IPS DF 6.9 (cell line): ENCODE measurements at places on chromosomes 11 and 22.
A peak's percentile ranks its signal among the peaks of the same experiment; 100 is the strongest.

GRCh38 chr22:23754980-23755636 is 883 bp upstream of the VPREB3 start:
- H3K27ac ChIP-seq, result no peak overlapping the region
- H3K36me3 ChIP-seq, result no peaks in the 10 kb centered on the region
- H3K4me1 ChIP-seq, result no peaks in the 10 kb centered on the region
- no peaks in the 10 kb centered on the region for H3K27me3 ChIP-seq
- no peak overlapping the region for H3K4me3 ChIP-seq
- no peak for DNase-seq

GRCh38 chr11:14445542-14446530 is 53.8 kb downstream of the COPB1 start:
- H3K4me3 ChIP-seq, result no peak overlapping the region
- no peaks in the 10 kb centered on the region for H3K36me3 ChIP-seq
- no peak for DNase-seq
- no peak overlapping the region for H3K27ac ChIP-seq
- H3K27me3 ChIP-seq, result no peaks in the 10 kb centered on the region
- no peaks in the 10 kb centered on the region for H3K4me1 ChIP-seq

DNA sequence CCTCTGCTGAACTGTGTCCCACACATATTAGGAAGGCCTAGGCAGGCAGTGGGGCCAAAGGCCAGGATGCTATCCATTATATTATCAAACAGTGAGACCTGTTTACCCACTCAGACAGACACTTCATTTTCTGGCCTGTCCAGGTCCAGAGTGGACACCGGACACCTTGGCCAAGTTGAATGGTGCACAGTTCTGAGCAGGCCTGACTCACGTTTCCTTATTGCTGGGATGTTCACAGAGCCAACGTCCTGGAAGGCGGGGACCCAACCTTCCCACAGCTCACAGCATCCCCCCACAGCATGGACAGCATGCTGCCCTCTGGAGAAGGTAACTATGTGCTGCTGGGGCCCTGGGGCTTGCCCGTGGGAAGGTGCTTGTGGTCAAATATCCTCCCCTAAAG is 86.6 kb downstream of the BTBD10 start:
- no peaks in the 10 kb centered on the region for H3K36me3 ChIP-seq
- no peaks in the 10 kb centered on the region for H3K27me3 ChIP-seq
- no peak overlapping the region for H3K27ac ChIP-seq

- H3K27ac ChIP-seq, result no peak overlapping the region
- H3K4me1 ChIP-seq, result no peaks in the 10 kb centered on the region
- no peaks in the 10 kb centered on the region; the same call in 1 of the 2 replicates for H3K27me3 ChIP-seq
- no peak overlapping the region for H3K4me3 ChIP-seq
- DNase-seq, result no peak
Measured at GRCh38 chr11:128917144-128917724, 25.4 kb downstream of the TP53AIP1 start.

- DNase-seq, result no peak
- H3K27me3 ChIP-seq, result no peaks in the 10 kb centered on the region
- no peaks in the 10 kb centered on the region; the same call in 1 of the 2 replicates for H3K4me1 ChIP-seq
- H3K36me3 ChIP-seq, result no peaks in the 10 kb centered on the region
- H3K27ac ChIP-seq, result no peak overlapping the region
- H3K4me3 ChIP-seq, result no peak overlapping the region
Measured at GRCh38 chr11:7691759-7692350, 14.4 kb downstream of the OVCH2 start.

DNA sequence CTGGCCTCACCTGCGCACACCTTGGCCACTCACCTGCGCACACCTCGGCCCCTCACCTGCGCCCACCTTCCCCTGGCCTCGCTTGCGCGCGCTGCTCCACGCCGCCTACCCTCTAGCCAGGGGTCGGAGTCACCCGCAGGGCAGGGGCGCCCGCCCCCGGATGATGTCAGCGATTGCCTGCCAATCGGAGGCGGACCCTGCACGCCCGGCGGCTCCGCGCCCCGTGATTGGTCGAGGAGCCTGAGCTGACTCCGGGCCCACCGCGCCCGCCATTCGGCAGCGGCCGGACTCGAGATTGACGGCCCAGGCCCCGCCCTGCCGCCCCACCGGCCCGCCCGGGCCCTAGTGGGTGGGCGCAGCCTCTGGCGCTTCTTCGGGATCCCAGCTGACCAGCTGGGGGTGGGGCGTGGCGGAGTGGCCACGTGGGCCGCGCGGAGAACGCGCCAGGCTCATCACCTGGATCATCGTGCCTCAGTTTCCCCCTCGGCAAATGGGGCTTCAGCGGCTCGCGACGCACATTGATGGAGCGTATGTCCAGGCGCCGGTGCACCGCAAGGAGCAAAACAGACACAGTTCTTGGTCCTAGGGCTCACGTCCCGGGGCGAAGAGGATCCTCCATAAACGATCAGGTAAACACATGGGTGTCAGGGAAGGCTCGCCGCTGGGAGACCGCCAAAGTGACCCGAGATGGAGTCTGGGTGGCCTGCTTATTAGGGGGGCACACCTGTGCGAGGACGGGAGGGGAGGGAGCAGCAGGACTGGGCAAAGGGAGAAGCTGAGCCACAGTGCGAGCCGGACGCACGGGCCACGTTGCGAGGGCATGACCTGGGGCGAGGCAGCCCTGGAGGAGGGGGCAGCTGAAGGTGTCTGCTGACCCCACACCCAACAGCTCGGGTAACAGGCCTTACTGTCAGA is at the start of gene DHCR7:
Gene DHCR7, minus strand, starts transcription at position 137 of the 915 bp plus-strand sequence. CDS start 3,441 bp downstream, outside the sequence.
- 0 out of 2 replicates have a peak, but pooled peaks cover 1% of the 10 kb centered on the region for H3K4me1 ChIP-seq
- DNase-seq, result peak; percentile 92
- H3K36me3 ChIP-seq, result peaks cover 17% of the 10 kb centered on the region
- H3K27me3 ChIP-seq, result no peaks in the 10 kb centered on the region

DNA sequence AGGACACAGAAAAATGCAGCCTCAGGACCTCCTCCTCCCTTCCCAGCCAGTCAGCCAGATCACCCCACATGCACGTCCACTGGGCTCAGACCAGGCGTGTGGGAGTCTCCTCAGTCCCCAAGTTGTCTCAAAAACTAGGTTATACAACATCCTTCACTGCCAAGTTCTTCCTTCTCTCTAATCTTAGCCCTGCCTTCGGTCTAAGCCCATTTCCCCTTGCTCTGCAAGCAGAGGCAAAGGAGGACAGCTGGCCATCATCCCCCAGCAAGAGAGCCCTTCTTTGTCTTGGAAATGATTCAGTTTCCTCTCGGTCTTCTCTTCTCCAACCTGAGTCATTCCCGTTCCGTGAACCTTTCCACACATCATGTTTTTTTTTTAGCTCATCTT is 14.0 kb upstream of the NRGN start:
- no peak for DNase-seq
- peaks cover 18% of the 10 kb centered on the region; the same call in 1 of the 2 replicates for H3K27me3 ChIP-seq
- H3K4me3 ChIP-seq, result no peak overlapping the region
- H3K4me1 ChIP-seq, result peaks cover 6% of the 10 kb centered on the region
- H3K27ac ChIP-seq, result no peak overlapping the region
- no peaks in the 10 kb centered on the region for H3K36me3 ChIP-seq

DNA sequence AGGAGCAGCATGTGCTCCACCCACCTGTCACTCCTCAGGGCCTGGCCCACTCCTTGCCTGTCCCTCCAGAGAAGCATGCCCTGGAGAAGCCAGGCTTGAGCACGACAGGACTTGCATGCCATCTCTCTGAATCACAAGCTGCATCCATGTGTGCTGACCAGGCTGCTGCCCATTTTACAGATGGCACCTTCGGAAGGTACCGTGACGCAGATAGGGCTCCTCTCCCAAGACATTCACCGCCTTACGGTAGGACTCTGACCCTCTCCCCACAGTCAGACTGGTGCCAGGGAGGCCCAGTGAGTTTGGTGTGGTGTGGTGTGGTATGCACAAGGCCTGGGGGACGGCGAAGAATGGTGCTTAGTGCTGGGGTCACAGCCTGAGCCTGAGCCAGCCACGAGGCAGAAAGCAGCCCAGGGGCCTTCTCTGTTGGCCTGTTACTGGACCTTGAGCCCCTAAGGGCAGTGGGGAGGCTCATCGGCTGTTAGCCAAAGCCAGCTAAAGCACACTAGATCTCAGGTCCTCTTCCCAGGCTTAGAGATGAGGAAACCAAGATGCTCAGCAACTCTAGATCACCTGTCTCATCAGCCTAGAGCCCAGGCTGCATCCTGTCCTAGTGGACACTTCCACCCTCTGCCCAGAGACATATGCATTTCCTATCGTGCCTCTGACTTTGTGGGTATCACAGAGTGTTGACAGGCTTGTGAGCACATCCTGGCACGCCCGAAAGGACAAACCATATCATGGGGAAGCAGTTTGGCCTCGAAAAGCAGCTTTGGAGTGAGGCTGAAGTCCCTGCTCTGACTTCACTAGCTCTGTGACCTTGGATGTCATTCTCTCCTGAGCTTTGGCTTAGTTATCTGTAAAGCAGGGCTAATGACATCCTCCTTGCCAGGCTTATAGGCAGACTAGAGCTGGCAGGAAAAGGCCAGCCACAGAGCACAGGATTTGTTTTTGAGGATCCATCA is 17.8 kb downstream of the CYB5R2 start:
- no peaks in the 10 kb centered on the region for H3K4me1 ChIP-seq
- no peak for DNase-seq
